ENCODE measurements at places on chromosomes 1 and 21. TPM values are rescaled to one million over a fixed set of nuclear protein-coding genes. Genes with fewer than 3 reads are reported as not detected.

DNA sequence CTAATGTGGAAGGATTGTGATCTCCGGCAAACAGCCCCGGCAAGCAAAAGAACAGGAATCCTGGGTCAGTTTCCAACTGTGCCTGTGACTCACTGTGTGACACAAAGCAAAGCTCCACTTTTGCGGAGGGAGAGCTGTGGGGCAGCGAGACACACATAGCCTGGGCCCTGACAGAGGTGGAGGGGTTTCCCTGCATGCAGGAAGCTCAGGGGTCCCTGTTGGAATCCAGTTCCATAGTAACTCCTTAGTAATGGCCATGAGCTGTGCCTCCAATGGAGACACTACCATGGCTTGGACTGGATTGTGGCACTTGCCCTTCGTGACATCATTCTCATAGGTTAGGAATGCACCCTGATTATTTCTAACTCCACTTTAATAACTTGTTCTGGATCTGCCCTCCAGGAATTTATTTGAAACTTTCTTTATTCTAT is 47.0 kb upstream of the ATF3 start:
- DNase-seq, result no peak

GRCh38 chr1:1842360-1843146 is 48.3 kb downstream of the GNB1 start:
- no peak for DNase-seq

- no peak for DNase-seq
Observed at GRCh38 chr1:38083541-38083940, 36.9 kb upstream of the POU3F1 start.

FCRL6 gene
- total RNA-seq, result 0.11 TPM

Measured in GM12878 (cell line).